Left lobe of liver (tissue), 2 donors: ENCODE measurements at places on chromosomes 1 and 21.

GRCh38 chr1:3919706-3920105 is 19.6 kb upstream of the C1orf174 start:
- DNase-seq: no peak

DNA sequence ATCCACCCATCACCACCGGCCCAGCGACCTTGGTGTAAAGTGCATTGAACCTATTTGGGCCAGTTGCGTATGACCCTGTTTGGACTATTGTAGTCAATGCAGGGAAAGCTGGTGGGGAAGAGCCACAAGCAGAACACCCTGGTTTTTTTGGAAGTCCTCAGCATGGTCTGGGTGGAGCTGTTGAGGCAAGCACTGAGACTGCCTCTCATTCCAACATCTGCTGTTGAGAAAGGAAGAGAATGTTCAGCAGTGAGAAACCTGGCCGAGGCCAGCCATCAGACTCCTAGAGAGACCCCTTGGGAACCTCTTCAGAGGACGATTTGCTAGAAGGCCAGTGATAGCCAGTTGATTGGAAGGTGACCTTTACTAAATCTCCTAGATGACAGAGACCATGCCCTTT is 183.0 kb downstream of the ZZZ3 start:
- no peak for DNase-seq

DNA sequence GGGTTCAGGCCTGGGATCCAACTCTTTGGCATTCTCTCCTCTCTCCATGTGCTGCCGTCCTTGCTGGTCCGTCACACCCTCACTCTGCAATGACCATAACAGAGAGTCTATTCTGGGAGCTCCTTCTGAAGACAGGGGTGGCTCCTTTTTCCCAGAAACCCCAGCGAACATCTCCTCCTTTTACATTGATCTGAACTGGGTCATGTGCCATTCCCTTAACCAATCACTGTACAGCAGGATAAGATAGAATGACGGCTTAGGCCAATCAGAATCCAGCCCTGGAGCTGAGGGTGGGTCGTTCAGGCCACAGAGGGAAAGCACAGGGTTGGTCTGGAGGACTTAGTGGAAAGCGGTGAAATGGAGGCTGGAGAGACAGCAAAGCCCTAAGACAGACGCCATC is 740.1 kb downstream of the MATN1 start:
- DNase-seq: no peak

- DNase-seq: no peak
Measured at GRCh38 chr1:40936931-40937339, 42.6 kb upstream of the CTPS1 start.

DNA sequence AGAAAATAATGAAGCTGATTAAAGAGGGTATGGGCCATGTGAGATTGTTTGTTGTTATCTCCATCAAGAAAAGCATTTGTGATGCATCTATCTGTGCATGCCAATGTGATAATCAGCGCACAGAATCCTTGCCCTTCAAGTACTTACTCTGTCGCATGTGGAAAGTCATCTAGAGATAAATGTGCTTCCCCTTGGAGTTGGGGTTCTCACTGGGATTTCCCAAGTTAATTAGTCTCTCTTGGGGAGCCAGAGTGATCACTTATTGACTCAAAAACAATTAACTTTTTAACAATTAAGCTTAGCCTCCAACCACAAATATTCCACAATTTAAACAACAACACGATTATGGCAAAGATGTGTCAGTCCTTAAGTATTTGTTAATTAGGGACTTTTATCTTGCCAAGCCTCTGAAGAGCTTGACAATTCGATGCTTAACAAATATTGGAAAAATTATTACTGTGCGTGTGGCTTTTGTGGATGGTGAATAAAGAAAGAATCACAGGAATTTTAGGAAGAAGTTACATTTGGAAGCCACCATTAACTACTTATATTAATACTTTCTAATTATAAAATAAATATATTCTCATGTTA is 17.5 kb downstream of the RHOU start:
- no peak for DNase-seq

DNA sequence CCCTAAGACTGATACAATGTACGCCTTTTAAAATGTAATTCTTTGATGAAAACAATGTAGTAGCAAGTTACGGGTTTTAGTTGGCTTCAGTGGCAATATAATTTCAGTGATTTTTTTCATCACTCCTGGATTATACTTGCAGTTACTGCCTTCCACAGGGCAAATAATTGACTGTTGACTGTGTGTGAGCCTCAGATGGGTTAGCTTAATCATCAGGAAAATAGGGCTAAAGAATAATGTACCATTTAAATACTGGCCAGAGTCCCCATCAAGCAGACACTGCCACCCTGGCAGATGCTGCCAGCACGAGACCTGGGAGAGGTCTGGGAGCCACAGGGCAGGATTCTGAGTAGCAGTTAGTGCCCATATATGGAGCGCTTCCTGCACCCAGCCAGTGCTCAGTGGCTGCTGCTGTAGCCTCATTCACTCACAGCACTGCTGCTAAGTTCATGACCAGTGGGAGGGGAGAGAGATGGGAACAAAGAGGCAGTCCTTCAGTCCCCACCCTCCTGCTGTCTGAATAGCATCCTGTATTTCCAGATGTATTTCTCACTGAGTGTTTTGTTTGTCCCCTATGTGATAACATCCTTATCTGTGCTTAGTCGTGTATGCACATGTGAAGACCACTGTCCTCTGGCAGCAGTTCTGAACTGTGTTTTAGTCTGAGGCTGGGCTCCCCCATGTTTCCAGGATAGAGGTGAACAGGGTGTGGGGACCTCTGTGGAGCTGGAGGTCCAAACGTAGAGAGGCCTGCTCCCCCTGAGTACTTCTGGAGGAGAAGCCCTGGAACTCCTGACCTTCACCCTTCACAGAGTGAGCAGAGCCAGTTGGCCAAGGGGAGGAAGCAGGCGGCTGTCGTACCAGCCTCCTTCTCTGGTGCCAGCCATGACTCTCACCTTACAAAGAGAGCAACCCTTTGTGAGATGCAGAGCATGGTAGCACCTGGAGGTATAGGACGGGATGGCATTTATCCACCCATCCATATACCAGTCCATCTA is 80.4 kb downstream of the ADARB1 start:
- DNase-seq: no peak

DNA sequence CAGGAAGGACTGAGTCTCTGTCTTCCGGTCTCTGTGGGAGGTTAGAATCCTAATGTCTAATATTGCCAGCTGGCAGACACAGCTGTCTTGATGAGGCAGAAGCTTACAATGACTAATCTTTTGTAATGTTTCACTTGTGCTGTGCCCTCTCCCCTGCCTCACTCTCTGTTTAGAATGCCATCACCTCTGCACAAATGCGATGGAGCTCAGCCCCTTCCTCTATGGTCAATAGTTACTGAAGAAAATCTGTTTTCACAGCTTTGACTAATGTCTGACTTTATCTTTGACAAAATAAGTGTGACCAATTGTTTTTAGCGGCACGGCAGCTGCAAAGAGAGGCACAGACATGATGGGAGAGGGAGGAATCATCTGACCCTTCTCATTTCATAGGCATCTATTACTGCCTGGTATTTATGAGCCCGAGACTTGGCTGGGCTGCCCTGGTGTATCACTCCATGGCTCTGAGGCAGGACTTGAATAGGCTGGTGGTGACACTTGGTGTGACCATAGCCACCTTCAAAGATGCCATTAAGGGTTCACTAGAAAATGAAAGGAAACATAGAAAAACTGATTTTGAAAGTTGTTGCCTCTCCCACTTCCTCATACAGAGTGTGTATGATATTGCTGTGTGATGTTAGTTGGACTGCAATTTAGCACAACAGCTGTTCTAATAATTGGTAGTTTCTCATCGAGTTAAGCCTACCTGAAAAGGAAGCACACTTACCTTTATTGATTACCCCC is 163.2 kb upstream of the NBPF11 start:
- DNase-seq: no peak

DNA sequence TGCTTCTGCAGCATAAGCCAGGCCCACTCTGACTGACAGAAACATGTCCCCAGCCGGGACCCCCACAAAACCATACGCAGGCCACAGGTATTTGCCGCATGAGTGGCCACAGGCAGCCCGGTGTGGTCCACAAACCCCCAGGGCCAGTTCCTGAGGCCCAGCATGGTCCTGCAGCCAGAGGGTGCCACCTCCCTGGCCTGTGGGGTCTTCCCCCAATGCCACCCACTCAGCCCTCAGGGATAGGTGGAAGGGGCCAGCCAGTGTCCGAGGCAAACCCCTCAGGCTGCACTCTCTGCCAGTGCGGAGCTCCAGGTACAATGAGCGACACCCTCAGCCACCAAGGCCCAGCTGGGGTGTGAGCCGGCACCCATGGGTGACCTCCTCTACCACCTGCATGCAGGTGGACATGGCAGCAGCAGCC is 43.5 kb downstream of the UBE2G2 start:
- peak; percentile 27 for DNase-seq

DNA sequence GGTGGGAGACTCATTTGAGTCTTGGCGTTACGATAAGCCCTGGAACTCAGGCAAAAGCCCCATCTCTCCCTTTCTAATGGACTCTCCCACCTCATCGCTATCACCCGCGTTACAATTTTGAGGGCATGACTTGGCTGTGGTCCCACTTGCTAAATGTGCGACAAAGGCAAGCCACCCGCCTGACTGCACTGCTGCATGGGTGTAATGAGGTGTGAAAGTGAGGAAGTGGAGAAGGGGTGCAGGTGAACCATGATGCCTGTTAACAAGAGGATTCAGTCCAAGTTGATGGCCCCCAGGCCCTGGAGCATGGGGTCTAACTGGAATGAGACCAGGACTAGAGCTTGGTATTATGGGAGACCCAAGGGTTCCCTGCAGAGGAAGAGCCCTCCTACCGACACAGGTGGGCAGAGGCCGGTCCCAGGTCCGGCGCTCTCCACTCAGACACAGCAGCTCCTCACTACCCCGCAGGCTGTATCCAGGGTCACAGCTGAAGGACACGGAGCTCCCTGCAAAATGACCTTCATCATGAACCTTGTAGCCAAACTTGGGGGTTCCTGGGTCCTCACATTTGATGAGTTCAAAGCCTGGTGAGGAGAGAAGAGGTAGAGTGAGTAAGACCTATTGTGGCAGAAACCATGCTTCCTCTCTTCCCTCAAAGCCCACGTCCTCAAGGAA is 165.4 kb upstream of the HMGB4 start:
- DNase-seq: no peak

DNA sequence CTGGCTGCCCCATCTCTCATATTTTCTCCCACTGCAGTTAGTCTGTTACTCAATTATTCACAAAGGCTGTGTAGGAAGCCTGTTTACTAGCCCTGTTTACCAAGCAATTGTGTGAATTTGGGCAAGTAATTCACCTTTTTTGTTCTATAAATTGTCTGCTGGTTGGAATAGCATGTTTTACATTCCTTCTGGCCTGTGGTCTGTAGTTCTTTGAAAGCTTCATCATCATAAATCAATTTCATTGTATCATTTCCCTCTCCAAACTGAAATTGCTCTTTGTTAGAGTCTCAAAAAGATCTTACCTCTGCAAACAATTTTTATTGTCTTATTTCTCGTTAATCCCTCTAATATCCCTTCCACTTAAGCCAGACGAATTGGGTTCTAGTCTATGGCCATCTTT is 1059.5 kb upstream of the ADGRL4 start:
- no peak for DNase-seq

DNA sequence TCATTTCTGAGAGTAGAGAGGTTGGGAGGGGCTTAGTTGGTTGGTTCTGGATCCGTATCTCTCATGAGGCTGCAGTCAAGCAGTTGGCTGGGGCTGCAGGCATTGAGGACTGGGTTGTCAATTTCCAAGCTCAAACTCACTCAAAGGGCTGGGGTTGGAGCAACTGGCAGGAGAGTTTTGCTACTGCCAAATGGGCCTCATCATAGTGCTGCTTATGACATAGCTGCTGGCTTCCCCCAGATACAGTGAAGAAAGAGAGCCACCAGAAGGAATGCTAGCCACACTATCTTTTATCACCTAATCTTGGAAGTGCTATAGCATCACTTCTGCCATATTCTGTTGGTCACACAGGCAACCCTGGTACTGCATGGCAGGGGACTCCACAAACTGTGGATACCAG is 363.5 kb upstream of the USP24 start:
- DNase-seq: no peak

GRCh38 chr21:18987520-18988026 is 584.0 kb upstream of the TMPRSS15 start:
- no peak for DNase-seq

- no peak for DNase-seq
Measured at GRCh38 chr1:205210756-205211168, 740 bp downstream of the DSTYK start.

- no peak for DNase-seq
Measured at GRCh38 chr1:202968895-202969295, 1.8 kb upstream of the CYB5R1 start.

DNA sequence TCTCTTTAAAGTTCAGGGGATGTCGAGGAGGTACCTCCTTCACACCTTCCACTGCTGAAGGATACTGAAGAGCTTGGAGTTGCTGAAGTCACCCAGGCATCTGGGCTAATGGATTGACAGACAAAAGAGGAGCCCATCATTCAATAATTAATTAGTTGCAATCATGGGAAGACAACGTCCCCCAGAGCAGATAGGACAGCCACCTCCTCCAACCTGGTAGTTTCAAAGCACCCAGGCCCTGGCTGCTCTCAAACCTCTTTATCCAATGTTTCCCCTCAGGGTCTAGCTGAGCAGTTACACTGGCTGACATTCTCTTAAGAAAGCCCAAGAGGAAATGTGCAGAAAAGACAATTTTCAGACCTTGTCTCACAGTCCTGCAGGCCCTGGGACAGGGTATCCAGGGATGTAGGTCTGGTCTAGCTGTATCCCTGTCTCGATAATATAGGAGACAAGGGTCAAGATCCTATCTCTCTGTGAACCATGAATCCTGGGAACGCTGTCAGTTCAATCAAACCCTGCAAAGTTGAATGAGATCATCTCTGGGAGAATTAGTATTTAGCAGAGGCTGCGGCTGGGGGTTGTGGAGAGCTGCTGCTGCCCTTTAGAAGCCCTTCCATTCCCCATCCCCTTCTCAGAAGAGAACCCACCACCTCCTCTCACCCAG is 1.1 kb downstream of the TSPAN2 start:
- DNase-seq: no peak

DNA sequence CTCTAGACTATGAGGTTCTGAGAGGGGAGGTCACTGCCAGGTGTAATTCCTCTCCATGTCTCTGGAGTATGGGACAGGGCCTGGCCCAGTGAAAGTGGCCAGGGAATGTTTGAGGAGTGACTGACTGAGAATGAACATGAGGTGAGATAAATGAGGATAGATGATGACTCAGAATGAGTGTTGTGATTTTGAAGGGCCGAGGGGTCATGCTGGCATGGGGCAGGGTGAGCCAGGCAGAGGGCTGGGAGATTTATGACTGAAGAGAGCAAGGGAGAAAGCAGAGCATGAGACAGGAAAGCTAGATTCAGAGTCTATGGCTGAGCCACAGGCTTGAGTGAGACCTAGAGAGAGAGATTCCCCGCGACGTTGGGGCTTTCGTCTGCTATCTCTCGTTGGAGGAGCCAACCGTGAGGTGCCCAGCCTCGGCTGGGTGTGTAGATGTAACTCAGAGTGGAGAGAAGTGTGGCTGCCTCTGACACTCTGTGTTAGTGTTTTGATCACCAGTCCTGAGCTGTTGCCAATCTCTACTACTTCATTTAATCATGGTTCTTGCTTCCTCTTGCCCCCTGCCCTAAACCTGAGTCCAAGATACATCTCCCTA is 50.1 kb downstream of the FOXD2 start:
- no peak for DNase-seq

- DNase-seq: no peak
Measured at GRCh38 chr21:32252136-32252535, 26.7 kb downstream of the MIS18A start.
